NCI-H1694 (cell line): ENCODE measurements at places on chromosomes 3 and 15.

GRCh38 chr15:63909819-63910437 is 76.2 kb upstream of the HERC1 start:
- DNase-seq: no peak

- no peak for DNase-seq
Observed at GRCh38 chr3:13358643-13359042, 61.5 kb downstream of the NUP210 start.

- DNase-seq: no peak
Observed at GRCh38 chr15:63157891-63158431, 684 bp upstream of the RPS27L start.

DNA sequence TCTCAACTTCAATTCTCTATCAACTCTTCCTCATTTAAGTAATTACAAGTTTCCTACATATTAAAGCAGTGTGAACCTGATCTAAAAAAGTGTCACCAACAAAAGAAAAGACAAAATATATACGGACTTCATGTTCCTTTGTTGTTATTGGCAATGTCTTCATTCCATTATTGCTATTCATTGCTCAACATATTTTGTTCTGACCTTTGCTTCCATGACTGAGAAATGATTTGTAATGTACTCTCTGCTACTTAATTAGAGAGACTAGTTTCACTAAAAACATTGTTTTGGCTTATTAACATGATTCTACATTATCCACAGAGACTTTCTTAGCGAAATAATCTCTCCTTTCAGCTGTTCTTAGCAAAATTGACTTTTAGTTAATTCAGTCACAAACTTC is 657.2 kb upstream of the ROBO1 start:
- no peak for DNase-seq
